MM.1S (cell line): ENCODE measurements at places on chromosomes 6 and 20.

DNA sequence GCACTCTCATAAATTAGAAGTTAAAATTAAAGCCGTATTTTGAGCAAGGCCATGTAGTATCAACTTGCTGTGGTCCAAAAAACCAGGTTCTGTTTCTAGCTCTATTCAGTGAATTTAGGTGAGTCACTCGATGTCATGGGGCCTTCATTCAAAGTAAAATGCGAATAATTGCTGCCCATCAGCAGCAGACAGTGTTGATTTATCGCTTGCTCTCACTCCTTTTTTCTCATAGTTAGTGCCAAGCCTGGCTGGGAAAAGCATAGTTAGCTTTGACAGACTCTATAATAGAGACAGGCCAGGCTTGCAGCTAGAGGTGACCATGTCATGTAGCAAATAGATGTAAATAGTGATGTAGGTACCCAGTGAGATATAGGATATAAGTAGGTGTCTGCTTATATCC lies 136.0 kb downstream of the EDN1 start:
- no peak for DNase-seq

DNA sequence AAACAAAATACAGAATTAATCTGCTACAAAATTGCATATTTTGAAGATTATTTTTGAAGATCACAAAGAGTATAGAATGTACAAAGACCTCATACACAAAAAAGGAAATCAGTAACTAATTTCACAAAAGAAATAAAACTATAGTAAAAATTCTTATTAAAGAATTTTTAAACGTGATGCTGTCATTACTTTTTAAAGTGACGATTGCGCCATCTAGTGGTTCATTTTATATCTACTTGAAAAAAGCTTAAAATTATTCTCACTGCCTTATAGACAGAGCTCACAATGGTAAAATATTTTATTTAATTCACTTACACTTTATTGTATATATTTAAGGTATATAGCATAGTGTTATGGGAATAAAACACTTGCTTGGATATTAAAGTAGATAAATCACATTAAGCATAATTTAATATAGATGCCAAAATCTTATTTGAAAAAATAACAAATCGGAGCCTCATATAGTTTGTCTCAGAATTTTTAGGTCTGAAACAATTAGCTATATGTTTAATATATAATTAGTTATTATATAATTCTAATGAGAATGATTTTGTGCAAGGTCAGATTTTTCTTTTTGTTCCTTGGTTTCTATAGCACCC lies 128.8 kb downstream of the PHF3 start:
- peak; percentile 53 for DNase-seq

DNA sequence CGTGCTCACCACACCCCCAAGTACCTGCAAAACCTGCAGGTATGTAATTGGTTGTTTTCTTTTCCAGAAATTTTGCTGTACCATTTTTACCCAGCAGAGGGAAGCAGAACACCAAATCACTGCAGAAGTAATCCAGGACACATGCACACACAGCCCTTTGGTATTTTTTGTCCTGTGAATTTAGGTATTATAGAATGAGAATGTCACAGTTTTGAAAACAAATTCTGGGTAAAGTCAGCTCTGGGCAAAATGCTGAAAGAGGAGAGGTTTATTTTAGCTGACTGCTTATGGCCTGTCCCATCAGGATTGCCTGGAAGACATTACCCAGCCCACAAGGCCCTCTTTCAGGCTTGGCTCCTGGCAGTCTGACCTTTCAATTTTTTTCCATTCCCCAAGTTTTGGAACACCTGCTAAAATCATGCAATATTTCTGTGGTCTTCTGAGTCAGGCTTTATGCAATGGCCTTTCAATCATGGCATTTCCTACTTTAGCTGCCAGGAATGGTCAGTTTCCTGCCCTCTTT lies 3.5 kb upstream of the EFHC1 start:
- DNase-seq, result peak; percentile 75

GRCh38 chr6:5766260-5766659 lies 240.5 kb downstream of the NRN1 start:
- no peak for DNase-seq

GRCh38 chr6:133551847-133552341 lies 310.7 kb downstream of the EYA4 start:
- DNase-seq, result no peak

DNA sequence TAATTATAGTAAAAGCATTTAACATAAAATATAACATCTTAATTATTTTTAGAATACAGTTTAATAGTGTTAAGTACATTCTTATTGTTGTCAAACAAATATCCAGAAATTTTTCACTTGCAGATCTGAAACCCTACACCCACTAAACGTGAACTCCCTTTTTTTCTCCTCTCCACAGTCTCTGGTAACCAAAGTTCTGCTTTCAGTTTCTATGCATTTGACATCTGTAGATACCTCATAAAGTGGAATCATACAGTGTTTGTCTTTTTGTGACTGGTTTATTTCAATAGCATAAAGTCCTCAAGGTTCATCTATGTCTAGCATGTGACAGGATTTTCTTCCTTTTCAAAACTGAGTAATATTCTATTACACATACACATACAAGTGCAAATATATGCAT lies 286.3 kb downstream of the BTBD3 start:
- DNase-seq, result peak; percentile 89
